ENCODE measurements at places on chromosomes 4 and X.

DNA sequence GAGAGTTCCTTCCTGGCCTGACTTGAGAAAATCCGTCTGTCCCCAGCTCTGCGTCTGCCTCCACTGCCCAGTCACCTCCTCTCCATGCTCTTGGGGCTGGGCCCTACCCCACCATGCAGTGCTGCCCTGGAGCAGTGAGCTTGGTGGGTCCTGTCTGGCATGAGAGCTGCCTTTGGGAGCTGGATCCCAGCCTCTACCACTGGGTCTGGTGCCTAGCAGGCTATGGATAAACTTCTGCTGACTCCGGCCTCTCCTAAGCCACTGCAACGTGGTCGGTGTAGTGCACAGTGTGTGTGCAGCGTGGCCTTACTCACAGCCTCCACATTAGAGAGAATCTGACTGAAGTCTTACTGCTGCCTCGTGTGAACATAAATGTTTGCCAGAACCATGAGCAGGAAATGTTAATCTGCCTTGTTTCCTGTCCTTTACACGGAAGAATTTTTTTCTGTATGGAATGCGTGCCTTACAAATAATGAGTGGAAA lies 47.6 kb downstream of the HTT start:
- DNase-seq, result no peak

GRCh38 chr4:152817331-152817730 lies 37.6 kb downstream of the ARFIP1 start:
- DNase-seq, result no peak

DNA sequence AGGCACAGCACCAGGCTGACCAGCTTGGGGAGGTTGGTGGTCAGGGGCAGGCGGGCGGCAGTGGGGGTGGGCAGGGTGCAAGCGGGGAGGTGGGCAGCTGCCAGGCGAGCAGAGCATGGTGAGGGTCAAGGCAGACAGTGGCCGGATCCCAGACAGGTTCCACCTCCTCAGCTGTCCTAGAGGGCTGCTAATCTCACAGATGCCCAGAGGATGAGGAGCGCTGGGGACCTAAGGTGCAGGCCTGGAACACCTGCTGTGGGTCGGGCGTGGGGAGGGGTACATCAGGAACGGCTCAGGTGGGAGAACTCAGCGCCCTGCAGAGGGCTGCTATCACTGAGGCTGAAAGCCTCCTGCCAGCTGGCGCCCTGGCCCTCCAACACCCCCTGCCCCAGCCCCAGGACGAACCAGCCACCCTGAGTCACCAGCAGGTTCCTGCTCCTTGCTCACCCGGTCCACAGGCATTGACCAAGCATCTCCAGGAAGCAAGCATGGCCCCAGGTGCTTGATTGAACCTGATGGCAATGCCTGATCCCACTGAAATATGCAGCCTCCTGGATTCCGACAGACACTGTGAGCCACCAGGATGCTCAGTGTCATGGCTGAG lies 28.4 kb upstream of the C4orf50 start:
- no peak for DNase-seq

DNA sequence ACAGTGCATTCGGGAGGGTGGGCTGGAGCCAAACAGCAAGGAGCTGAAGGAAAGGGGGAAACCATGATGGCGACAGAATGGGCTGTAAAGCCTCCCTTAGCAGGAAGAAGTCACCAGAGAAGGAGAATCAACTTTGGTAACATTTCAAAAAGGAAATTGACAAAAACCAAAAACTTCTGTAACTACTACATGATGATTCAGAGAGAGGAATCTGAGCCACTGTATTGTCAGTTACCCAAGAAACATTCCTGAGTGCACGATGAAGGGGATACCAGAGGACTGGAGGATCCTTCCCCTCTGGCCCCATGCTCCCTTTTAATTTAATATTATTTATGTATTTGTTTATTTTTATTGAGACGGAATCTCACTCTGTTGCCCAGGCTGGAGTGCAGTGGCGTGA lies 26.3 kb downstream of the PDHA1 start:
- DNase-seq, result no peak

DNA sequence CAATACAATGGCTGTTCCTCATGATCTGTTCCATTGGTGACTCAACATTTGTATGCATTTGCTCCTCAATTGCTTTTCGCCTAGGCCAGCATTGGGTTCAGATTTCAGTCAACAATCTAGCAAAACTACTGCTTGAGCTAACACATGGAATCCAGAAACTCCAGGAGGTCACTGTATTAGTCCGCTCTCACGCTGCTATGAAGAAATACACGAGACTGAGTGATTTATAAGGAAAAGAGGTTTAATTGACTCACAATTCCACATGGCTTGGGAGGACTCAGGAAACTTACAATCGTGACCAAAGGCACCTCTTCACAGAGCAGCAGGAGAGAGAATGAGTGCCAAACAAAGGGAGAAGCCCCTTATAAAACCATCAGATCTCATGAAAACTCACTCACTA lies 67.1 kb downstream of the RXFP1 start:
- DNase-seq, result no peak

DNA sequence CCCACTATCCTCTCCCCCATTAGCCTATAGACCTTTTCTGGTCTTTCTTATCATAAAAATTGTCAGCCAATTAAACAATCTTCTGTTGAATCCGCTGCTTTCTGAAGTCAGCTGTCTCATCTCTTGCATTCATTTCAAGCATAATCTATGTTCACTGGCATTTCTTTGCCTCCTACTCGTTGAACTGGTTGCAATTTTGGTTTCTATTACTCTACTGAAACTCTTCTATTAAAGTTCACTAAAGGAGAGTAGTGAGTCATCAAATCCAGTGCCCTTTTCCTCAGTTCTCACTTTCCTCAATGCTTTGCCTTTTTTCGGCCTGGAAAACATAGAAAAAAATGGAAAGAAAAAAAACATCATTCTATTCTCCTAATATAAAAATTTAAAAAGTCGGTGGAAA lies 23.9 kb upstream of the CXCL13 start:
- no peak for DNase-seq

- DNase-seq, result no peak
These were observed 35.2 kb upstream of the DDX60 start for GRCh38 chr4:168353746-168354145.

- no peak for DNase-seq
These were observed 46.9 kb downstream of the SUPT20HL2 start for GRCh38 chrX:24266996-24267395.

DNA sequence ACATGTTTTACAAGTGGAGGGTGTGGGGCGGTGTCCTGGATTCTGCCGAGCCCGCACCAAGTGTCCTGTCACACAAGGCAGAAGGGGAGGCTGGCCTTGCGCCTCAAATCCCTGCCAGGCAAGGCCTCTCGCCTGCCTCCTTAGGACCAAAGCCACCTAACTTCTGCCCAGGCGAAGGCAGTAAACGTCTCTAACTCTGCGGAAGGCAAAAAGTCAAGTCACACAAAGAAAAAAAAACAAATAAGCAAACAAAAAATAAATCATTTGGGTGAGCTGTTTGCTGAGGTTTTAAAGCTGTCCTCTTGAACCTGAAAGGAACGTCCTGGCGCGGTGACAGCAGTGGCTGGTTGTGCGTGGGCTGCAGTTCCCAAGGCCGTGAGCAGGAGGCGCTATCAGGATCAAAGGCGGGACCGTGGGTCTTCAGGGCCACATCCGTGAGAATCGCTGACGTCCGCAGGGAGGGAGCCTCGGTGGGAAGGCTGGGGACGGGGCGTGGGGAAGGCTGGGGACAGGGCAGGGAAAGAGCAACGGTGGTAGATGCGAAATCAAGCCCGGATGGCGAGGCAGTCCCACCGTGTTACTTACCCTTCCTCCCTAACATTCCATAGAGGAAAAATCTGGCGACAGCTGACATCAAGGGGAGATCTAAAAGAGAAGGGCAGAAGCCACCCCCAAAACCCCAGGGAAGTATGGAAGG lies 99.1 kb downstream of the TRAPPC11 start:
- DNase-seq, result no peak

GRCh38 chrX:48816014-48816810 lies 10.1 kb upstream of the ERAS start:
- DNase-seq, result no peak

- no peak for DNase-seq
These were observed 507.0 kb downstream of the PPARGC1A start for GRCh38 chr4:23382879-23383278.

DNA sequence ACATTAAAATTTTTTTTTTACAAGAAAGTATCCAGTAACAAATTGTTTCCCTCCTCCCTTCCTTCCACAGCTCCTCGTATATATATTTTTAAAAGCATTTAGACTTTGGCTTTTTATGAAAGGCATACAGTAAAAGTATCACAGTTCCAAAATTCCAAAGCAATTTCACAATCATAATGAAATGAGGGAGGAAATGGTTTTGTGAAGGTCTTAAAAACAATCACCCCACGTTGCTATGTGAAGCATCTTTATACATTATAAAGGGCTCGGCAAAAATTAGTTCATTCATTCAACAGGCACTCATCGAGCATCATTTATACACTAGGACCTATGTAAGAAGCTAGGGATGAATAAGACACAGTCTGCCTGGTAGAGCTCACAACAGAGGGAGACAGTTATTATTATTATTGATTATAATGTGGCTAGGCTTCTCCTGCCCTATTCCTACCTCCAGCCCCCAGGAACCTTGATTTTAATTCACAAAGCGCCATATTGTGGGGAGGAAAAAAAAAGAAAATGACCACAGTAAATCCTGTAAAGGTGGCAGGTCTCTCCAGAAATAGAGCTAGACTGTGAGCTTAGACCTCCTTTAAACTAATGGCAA lies 239.9 kb downstream of the MAML3 start:
- no peak for DNase-seq

DNA sequence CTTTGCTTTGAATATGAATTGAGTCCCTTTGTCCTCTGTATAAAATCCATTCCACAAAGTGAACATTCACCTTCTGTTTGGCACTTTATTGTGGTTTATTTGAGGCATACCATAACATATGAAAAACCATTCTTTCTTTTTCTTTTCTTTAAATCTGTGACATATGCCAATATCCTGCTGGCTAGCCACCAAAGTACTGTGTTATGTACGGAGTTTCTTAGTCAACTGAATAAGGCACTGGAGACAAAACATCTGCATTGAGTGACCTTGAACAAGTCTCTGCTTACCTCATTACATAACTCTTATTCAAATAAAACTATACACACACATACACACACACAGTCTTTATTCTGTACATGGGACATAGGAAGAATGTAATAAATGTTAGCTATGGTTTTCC lies 872.8 kb downstream of the C4orf33 start:
- no peak for DNase-seq

- DNase-seq, result no peak
These were observed 6.0 kb upstream of the ANXA3 start for GRCh38 chr4:78545275-78546246.

GRCh38 chrX:56343219-56343618 lies 111.1 kb downstream of the KLF8 start:
- no peak for DNase-seq

GRCh38 chrX:45508454-45508853 lies 307.8 kb upstream of the DIPK2B start:
- no peak for DNase-seq

- DNase-seq, result no peak
These were observed 1.7 kb downstream of the SLAIN2 start for GRCh38 chr4:48343035-48343434.

DNA sequence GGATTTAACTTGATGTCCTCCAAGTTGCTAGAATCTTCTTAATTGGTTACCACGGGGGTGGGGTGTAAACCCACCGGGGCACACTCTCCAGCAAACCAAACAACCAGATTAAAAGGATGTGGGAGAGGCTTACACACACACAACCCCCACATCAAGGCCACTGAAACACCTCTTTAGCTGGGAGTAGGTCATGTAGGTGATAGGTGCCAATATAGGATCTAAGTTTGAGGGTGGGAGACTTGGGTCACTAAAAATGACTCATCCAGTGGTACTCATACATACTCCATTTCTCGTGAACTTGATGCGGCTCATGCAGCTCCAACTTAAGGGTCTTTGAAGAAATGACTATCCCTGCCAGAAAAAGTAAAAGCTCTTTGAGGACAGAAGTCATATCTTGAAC lies 20.5 kb upstream of the CD40LG start:
- no peak for DNase-seq

- no peak for DNase-seq
These were observed 12.9 kb upstream of the C4orf54 start for GRCh38 chr4:99670409-99671073.

- no peak for DNase-seq
These were observed 65.8 kb downstream of the TEC start for GRCh38 chr4:48203819-48204218.

DNA sequence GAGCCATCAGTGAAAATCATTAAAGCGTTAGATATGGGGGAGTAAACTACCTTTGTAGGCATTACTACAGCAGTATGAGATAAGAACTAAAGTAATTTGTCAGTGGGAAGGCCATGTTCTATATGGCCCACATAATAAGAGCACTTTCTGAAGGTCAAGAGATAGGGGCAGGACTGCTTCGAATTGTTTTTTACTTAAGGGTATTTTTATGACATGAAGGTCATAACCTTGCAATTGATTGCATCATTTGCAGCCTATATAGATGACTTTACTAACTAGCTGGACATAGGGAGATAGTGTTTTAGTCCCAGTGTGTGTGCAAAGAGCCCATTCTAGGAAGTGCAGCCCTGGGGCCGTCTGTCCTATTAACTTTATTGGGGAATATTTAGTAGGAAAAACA lies 23.6 kb upstream of the GC start:
- DNase-seq, result no peak

DNA sequence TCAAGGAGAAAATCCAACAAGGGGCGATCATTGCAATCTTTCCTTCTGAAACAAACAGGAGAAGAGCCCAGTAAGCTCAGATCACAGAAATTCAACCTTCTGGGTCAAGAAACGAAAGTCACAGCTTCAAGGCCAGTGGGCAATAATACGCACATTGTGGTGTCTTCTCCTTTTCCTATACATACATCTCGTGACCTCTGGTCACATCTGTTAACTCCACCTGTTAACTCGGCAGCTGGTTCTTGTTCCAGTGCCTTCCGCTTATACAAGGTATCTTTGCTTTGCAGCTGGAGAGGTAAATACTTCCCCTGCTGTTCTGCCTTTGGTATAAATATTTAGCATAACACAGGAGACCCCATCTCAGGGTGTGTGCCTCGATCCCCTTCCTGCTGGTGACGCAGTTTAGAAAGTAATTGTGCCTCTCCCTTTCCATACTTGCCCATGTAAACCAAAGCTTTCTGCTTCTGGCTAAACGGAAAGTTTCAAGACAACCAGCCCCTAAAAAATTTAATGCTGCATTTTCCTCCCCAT lies 45.0 kb downstream of the CCDC149 start:
- no peak for DNase-seq

DNA sequence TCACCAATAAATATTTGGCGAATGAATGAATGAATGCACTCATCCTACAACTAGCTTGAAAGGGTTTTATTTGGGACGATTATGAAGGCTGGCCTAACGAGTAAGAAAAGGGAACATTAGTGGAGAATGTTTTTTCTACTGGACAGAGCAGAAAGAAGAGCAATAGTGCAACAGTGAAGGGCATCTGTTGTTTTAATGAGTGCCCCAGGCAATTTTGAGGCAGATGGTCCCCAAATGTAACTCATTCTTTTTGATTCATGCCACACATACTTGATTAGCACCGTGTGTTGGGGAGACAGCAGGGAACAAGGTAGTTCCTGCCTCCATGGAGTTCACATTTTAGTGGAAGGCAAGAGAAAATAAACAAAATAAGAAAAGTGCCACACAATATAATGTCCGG lies 22.7 kb upstream of the INTS6L start:
- DNase-seq, result no peak
